ENCODE measurements at places on chromosomes 4 and X. TPM values are rescaled to one million over a fixed set of nuclear protein-coding genes. Genes with fewer than 3 reads are reported as not detected.

ARX gene
- total RNA-seq: not detected

DNA sequence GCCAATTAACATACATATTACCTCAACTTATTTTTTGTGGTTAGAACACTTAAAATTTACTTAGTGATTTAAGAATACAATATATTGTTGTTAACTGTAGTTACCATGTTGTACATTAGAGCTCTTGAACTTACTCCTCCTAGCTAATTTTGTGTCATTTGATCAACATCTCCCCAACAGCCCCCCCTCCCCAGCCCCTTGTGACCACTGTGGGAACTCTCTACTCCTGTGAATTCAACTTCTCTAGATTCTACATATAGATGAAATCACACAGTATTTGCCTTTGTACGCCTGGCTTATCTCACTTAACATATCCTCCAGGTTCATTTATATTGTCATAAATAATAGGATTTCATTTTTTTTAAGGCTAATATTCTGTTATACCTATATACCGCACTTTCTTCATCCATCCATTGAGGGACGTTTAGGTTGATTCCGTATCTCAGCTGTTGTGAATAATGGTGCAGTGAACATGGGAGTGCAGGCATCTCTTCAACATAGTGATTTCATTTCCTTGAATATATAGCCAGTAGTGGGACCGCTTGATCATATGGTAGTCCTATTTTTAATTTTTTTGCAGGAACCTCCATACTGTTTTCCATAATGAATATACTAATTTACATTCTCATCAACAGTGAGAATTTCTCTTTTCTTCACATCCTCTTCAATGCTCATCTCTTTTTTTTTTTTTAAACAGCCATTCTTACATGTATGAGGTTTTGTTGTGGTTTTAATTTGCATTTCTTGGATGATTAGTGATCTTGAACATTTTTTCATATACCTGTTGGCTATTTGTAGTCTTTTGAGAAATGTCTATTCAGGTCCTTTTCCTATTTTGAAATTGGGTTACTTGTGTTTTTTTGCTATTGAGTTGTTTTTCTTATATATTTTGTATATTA, 66.8 kb downstream of the RAPGEF2 start:
- no peak overlapping the region for H3K27ac ChIP-seq
- no peak overlapping the region for H3K4me3 ChIP-seq
- no peaks in the 10 kb centered on the region for H3K4me1 ChIP-seq
- no peak for DNase-seq

DNA sequence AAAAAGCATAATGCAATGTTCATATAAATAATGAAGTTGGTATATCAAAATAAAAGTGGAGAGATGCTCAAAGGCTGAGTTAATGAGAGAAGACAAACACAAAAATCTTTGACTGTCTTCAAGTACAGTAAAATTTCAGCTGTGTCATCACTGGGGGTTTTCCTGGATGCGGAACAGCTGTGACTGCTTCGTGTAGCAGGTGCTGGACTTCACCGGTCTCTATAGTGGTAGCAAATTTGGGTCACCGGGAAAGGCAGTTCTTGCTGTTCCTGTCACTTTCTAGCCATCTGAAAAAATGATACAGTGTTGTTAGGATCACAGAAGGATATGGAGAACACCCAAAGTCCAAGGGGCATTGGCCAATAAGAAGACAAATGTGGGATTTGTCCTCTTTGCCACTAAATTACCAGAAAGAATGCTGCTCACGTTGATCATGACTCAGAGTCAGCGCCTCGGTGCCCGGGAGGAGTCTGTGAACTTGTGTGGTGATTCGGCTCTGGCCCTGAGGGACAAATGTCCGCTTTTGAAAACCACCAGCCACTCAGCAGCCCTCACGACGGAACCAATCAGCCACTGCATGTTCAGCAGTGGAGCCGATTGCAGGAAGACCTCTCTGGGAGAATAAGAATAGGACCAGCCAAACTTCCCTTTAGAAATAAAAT, 230.1 kb upstream of the FAT1 start:
- no peaks in the 10 kb centered on the region for H3K27me3 ChIP-seq
- peaks cover under 1% of the 10 kb centered on the region for H3K4me1 ChIP-seq
- H3K27ac ChIP-seq: peak overlapping the region; percentile 35
- DNase-seq: peak; percentile 69

GRCh38 chr4:71559957-71560571, 221.2 kb downstream of the SLC4A4 start:
- no peak overlapping the region for H3K27ac ChIP-seq
- no peak overlapping the region for H3K4me3 ChIP-seq
- no peaks in the 10 kb centered on the region for H3K4me1 ChIP-seq
- H3K36me3 ChIP-seq: no peaks in the 10 kb centered on the region
- H3K27me3 ChIP-seq: no peaks in the 10 kb centered on the region

GRCh38 chr4:100985576-100985975, 361.8 kb downstream of the PPP3CA start:
- H3K36me3 ChIP-seq: no peaks in the 10 kb centered on the region
- no peak overlapping the region for H3K27ac ChIP-seq
- no peak overlapping the region for H3K4me3 ChIP-seq
- H3K4me1 ChIP-seq: no peaks in the 10 kb centered on the region
- DNase-seq: no peak

SUPT20HL2 gene
- not detected for total RNA-seq

DNA sequence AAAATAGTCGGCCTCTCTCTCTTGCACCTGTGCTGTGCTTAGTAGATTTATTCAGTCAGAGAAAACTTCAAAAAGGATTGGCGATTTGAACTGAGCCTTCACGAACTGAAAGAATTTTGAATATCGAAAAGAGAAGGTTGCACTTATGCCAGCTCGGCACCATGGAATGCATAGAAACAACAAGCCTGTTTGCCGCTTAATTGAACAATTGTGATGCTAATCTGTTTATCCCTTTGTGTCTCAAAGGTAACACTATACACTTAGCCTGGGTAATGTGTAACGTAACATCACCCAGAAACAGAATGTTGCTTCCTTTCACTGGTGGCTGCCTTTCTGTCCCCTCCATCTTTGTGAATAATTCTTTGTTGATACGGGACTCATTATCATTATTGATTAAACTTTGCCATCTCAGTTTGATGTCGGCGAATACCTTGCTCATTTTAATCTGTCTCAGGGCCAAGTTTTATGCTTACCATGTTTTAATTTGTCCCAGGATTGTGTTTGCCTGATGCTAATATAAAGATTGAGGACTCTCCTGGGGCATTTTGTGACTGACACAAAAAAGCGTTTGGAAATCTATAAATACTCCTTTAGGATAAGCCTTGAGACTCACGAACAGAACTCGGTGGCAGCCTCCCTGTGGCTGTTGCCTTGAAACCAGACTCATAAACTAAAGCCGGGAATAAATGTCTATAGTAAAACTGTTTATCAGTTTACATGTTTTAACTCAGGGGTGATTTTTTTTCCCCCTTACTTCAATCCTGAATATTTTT, 400.5 kb downstream of the RAPGEF2 start:
- DNase-seq: no peak
- no peaks in the 10 kb centered on the region for H3K27me3 ChIP-seq
- H3K4me1 ChIP-seq: no peaks in the 10 kb centered on the region

KLHL4 gene
- total RNA-seq: 1.0 TPM

DNA sequence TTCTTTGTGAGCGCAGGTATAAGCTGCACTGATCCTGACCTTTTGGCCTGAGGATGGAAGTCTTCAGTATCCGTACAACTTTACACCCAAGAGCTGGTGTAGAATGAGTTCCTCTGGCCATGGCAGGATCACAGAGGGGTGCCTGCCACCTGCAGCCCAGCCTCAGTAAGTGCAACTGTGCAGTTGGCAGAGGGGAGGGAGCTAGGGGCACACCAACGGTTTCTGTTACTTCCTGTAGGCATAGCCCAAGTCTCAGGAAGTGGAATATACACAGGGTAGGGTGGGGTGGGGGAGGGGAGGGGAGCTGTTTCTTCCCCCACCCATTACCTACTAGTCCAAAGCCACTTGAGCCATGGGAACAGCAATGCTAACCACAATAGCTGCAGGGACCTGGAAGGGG, 85.4 kb upstream of the GBA3 start:
- no peaks in the 10 kb centered on the region for H3K27me3 ChIP-seq
- DNase-seq: no peak
- H3K4me1 ChIP-seq: no peaks in the 10 kb centered on the region
- no peak overlapping the region for H3K4me3 ChIP-seq
- H3K36me3 ChIP-seq: no peaks in the 10 kb centered on the region
- H3K27ac ChIP-seq: no peak overlapping the region

- no peak overlapping the region for H3K4me3 ChIP-seq
- no peaks in the 10 kb centered on the region for H3K27me3 ChIP-seq
- peaks cover 41% of the 10 kb centered on the region for H3K4me1 ChIP-seq
- no peak overlapping the region for H3K27ac ChIP-seq
These were observed 21.7 kb downstream of the RBPJ start for GRCh38 chr4:26342328-26343037.

- H3K27me3 ChIP-seq: no peaks in the 10 kb centered on the region
- no peak overlapping the region for H3K4me3 ChIP-seq
- H3K27ac ChIP-seq: no peak overlapping the region
- no peaks in the 10 kb centered on the region for H3K4me1 ChIP-seq
These were observed 22.7 kb upstream of the PLA2G12A start for GRCh38 chr4:109752525-109752924.

DNA sequence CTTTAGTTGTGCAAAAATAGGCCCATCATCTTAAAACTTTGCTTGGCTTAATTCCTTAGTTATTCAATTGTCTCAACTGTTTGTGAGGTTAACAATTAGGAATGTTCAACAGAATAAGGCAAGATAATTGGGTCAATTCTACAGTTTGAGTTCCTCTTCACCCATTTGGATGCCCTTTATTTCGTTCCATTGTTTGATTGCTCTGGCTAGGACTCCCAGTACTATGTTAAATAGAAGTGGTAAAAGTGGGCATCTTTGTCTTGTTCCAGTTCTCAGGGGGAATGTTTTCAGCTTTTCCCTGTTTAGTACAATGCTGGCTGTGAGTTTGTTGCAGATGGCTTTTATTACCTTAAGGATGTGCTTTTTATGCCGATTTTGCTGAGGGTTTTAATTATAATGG, 761.5 kb upstream of the GRIA3 start:
- H3K4me1 ChIP-seq: no peaks in the 10 kb centered on the region
- H3K27ac ChIP-seq: no peak overlapping the region
- no peaks in the 10 kb centered on the region for H3K27me3 ChIP-seq
- no peak for DNase-seq

GRCh38 chr4:29619168-29619567, 1101.0 kb upstream of the PCDH7 start:
- H3K27me3 ChIP-seq: no peaks in the 10 kb centered on the region
- H3K4me1 ChIP-seq: no peaks in the 10 kb centered on the region
- no peak for DNase-seq
- H3K27ac ChIP-seq: no peak overlapping the region
- H3K4me3 ChIP-seq: no peak overlapping the region

DNA sequence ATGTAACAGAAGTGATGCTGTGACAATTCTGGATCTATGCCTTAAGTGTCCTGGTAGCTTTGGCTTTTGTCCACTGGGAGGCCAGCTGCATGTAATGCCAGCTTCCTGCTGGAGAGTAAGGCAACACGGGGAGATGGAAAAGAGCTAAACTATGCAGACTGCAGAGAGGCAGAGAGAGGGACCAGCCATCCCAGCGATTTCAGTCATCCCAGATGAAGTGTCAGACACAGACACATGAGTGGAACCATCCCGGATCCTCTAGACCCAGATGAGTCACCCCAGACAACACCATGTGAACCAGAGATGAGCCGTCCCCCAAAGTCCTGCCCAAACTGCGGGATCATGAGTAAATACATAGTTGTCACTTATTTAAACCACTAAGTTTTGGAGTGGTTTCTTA, 14.6 kb downstream of the SRPX start:
- no peaks in the 10 kb centered on the region for H3K4me1 ChIP-seq
- H3K36me3 ChIP-seq: no peaks in the 10 kb centered on the region
- no peak overlapping the region for H3K4me3 ChIP-seq
- H3K27me3 ChIP-seq: no peaks in the 10 kb centered on the region
- no peak for DNase-seq

GRCh38 chrX:132948648-132949260, 9.7 kb downstream of the HS6ST2 start:
- no peaks in the 10 kb centered on the region for H3K27me3 ChIP-seq
- H3K4me3 ChIP-seq: no peak overlapping the region

KIT gene
- total RNA-seq: 1.5 TPM

DMRTC1B gene
- total RNA-seq: not detected

RXFP1 gene
- total RNA-seq: not detected

- no peaks in the 10 kb centered on the region for H3K36me3 ChIP-seq
- H3K4me1 ChIP-seq: no peaks in the 10 kb centered on the region
- H3K4me3 ChIP-seq: no peak overlapping the region
These were observed 565.8 kb upstream of the SPANXN1 start for GRCh38 chrX:144681501-144681900.

CABS1 gene
- not detected for total RNA-seq

INTU gene
- total RNA-seq: 4.7 TPM

DNA sequence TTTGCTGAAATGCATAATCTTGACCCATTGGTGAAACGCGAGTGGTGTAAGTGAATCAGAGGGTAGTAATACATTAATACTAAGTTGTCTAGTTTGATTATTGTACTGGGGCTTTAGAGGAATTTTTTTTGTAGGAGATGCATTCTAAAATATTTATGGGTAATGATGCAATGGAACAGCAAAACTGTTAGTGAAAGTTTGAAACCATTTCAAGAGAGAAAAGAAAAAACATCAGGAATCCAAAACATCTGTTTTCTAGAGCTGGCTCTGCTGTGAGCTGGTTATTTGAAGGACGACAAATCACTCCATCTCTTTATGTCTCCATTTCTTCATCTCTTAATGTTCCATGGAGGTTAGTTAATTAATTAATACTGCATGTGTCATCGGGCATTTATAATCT, 351.9 kb upstream of the FAT1 start:
- H3K36me3 ChIP-seq: no peaks in the 10 kb centered on the region
- H3K4me1 ChIP-seq: no peaks in the 10 kb centered on the region
- no peak overlapping the region for H3K4me3 ChIP-seq
- no peak for DNase-seq

DNA sequence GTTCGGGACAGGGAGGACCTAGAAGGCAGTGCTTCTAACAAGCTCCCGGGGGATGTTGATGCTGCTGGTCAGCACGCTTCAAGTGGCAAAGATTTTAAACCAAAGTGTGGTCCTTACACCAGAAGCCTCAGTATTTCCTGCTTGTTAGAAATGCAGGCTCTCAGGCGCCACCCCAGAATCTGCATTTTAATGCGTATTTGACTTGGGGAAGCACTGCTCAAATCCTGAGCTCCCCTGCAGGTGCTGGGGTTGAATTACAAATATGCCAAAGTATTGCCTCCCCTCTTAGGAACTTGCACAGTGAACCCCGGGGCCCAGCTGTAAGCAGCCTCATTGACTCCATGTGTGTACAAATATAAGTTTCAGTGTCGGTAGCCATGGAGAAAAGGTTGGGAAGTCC, 70.8 kb upstream of the RAI2 start:
- H3K27ac ChIP-seq: no peak overlapping the region
- no peak overlapping the region for H3K4me3 ChIP-seq
- H3K27me3 ChIP-seq: no peaks in the 10 kb centered on the region

DNA sequence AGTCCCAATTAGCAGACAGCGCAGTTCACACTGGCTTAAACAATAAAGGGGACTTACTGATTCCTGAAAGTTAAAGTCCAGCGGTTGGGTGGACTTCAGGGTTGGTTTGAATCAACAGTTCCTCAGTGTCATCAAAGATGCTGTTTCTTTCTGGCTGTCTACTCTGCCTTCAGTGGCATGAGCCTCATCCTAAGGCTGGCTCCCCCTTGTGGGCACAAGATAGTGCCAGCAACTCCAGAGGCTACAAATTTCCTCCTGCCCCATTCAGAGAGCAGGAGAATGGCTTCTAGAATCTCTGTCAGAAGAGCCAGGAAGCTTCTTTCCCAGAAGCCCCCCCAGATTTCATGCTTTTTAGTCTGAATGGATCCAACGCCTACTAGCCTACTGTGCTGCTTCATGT, 82.4 kb upstream of the MTM1 start:
- no peak overlapping the region for H3K4me3 ChIP-seq
- no peaks in the 10 kb centered on the region for H3K36me3 ChIP-seq
- DNase-seq: no peak
- H3K27ac ChIP-seq: no peak overlapping the region
